ENCODE measurements at places on chromosomes 13 and 19.

DNA sequence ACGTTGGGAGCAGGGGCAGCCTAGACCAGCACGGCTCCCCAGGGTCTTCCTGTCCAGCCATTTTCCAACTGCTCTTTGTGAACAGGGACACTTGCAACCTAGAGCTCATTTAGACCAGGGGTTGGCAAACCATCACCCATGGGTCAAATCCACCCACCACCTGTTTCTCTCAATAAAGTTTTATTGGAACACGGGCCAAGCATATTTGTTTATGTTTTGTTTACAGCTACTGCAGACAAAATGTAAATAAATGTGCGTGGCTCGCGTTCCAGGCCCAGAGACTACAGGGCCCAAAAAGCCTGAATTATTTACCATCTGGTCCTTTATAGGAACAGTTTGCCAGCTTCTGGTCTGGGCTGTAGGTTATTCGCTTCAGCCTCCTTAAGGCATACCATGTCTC, 13.3 kb upstream of the EMC10 start:
- DNase-seq = no peak

GRCh38 chr13:19952850-19953249, 5.7 kb upstream of the ZMYM2 start:
- no peak for DNase-seq

DNA sequence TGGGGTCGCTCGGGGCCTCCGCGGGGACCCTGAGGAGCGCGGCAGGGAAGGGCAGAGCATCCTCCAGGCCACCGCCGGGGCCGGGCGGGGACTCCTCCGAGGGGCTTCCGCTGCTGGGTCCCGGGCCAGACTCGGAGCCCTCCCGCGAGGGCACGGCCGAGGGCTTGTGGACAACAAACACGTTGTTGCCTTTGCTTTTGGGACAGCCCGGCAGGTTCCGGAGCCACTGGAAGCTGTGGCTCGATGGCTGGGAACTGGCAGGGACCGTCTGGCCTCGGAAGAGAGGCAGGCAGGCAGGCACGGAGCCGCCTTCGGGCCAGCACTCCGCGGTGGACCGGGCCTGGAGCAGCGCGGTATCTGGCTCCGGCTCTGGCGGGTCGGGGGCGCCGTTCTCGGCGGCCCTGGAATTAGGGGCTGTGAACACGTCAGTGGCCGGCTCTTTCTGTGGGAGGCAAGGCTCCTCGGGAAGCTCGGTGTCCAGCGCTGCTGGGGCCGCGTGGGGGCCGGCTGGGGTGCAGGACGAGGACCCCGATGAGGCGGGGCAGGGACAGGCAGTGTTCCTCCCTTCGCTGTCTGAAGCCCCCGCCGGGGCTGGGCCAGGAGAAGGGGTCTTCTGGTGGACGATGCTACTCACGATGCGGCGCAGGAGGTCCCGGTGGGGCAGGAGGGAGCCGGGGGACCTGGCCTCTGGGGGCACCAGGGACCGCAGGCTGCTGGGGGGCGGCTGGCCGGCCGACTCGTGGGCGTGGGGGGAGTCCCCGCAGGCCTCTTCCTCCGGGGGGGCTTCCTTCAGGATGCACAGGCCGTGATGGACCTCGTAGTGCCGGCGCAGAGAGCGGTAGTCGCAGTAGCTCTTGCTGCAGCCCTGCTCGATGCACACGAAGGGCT, 27.6 kb downstream of the ZNF541 start:
- DNase-seq = no peak

DNA sequence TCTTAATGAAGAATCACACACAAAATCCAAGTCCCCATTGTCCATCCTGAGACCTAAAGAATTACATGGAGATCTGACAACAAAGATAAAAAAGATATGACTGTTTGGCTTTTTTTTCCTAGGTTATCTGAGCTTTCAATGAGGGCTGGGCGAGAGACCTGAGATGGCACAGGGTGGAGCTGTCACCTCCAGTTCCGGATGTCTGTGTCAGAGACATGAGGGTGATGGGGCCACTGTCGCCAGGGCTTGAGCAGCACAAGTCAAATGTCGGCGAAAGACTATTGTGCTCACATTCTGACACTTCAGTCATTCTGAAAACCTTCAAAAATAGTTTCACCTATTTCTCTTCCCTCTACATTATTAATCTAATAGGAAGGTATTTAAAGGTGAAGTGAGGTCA, 65.7 kb downstream of the SLC7A1 start:
- no peak for DNase-seq

DNA sequence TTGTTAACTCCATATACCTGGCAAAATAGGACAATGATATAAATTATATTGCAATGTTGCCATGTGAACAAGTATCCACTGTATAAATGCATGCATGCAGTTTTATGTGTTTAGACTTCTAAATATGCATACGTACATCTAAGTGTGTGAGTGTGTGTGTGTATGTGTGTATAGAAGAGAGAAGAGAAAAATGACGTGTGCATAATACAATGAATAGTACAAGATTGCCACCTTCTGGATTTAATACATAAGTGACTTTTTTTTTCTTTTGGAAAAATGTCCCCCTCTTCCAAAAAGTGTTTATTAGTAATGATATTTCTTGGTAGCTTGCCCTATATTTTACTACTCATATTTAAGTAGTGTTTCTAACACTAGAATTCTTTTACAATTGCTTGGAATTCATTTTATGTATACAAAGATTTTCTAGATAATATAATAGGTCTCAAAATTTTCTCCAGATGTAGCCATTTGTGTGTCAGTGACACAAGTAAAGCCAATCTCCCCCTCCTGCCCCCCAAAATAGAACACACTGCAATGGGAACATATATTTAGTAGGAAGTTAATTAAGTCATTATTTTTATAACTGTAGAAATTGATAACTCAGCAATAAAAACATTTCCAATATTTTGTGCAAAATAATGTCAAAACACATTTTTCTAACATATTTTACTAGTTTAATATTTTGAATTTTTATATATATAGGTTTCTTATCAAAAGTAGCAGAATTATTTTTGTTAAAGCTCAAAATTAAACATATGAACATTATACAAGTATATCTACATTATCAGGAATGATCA, 783.3 kb upstream of the ATXN8OS start:
- no peak for DNase-seq

DNA sequence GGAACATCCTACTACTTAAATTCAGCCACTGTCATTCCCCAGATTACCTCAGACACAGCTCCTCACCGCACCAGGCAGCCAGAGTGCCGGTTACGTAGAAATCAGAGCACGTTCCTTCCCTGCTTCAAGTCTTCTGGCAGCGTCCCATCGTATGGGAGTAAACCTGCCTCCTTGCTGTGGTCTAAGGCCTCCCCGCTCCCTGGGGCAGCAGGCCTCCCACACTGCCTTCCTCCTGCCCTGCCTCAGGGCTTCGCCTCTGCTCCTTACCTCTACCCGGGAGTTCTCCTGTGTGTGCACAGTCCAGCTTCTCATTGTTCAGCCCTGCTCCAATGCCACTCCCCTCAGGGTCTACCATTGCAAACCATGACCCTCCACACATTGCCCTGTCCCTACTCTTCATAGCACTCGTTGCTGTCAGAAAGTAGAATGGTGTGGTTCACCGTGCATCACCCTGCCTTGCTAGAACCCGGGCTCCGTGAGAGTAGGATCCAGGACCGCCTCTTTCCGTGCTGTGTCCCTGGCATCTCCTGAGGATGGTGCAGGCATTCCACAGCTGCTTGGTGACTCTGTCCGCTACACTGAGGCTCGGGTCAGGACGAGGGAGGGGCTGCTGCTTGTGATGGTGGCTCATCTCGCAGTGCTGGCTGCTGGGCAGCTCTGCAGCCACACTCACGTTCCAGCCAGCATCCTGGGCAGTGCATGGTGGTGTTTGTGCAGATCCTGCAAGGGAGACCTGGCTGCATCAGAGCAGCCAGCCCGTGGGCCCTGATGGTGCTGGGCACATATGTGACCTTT, 6.9 kb downstream of the POP4 start:
- DNase-seq = no peak

DNA sequence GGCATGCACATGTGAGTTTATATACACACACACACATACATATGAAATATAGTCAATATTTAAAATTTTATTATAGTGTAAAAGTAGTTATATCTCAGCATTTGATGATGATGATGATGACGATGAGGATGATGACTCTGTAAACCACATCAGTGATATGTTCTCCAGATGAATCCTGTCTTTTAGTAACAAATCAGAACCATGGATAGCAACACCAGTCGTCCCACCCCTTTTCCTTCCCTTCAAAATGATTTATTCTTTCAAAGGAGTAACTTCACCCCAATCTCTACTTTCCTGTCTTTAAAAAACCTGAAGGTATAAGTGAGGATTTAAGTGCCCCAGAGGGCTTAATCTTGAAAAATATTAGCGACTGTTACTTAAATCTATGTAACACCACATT, 74.1 kb downstream of the DCLK1 start:
- DNase-seq = no peak

- DNase-seq = no peak
These were observed 704 bp upstream of the NOTCH3 start for GRCh38 chr19:15201374-15202023.

- no peak for DNase-seq
These were observed 64.5 kb upstream of the SLC10A2 start for GRCh38 chr13:103130681-103131210.

DNA sequence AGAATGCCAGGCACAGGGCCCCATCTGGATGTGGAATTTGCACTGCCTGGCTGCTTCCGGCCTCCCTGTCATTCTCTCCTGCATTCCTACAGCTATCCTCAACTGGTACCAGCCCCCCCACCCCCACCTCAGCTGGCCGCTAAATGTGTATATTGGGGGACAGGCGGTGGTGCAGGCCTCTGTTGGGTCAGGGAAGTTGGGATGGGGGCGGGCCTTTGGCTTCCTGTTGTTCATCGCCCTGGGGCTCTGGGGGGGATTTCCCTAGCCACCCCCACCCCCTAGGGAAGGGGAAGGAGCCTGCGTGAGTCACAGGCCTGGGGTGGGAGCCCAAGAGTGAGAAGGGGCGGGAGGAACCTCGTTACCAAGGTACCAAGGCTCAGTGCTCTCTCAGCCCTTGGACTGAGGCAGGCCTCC, 10.6 kb downstream of the POU2F2 start:
- peak; percentile 43 for DNase-seq

DNA sequence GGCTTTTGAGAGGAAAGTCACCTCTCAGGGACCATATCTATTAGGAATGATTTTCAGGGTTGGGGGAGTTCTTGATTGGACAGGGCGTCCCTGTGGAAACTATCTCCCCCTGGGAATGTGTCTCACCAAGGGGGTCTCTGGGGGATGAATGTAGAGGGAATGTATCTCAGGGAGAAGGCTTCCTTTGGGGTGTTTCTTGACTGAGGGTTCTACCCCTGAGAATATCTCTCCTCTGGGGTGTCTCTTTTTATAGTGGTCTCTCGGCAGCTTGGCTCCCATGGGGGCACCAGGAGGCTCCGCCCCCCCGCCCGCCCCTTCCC, 1.0 kb downstream of the RTBDN start:
- no peak for DNase-seq

- peak; percentile 75 for DNase-seq
These were observed 43.2 kb downstream of the BBC3 start for GRCh38 chr19:47187797-47188196.

- no peak for DNase-seq
These were observed 59.3 kb downstream of the URI1 start for GRCh38 chr19:30001301-30001700.

DNA sequence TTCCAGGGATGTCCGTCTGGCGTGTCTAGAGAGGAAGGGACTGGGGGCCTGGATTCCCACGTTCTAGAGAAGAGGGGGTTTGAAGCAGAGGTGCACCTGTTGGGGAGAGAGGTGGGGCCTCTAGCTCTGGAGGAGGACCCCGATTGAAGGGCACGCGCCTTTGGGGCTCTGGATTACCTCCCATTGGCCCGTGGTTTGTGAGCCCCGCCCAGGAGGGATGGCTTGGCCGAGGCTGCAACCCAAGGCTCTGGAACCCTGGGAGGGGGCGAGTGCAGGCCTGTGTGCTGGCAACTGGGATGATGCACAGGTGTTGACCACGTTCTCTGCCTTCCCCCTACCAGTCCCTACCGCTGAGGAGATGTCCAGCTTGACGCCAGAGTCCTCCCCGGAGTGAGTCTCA, 20.2 kb downstream of the TMEM150B start:
- no peak for DNase-seq

DNA sequence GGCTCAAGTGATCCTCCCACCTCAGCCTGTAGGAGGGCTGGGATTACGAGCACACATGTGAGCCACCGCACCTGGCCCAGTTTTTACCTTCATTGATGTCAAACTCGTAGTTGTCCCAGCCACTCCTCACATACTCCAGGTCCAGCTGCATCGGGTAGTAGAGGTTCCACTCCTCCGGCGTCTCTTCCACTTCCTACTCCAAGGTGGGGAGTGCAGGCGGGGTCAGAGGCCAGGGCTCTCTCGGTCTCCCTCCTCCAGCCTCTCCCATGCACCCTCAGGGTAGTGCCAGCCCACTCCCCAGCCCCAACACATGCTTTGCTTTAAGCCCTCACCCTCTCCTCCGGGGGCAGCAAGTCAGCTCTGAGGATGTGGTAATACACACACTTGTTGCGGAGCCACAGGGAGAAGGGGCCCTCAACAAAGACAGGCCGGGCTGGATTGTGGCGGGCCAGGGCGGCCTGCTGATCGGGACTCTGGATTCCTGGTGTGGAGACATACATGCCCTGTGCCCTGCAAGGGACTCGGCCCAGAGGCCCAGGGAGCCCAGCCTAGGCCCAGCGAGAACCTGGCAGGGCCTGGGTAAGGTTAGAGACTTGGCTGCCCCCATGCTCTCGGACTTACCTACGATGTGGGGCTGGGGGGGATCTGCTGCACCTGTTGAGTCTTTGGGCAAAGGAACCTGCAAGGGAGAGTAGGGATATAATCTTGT, 1.9 kb upstream of the ZNF653 start:
- no peak for DNase-seq

- DNase-seq = no peak
These were observed 9.3 kb upstream of the CPAMD8 start for GRCh38 chr19:17035842-17036424.

DNA sequence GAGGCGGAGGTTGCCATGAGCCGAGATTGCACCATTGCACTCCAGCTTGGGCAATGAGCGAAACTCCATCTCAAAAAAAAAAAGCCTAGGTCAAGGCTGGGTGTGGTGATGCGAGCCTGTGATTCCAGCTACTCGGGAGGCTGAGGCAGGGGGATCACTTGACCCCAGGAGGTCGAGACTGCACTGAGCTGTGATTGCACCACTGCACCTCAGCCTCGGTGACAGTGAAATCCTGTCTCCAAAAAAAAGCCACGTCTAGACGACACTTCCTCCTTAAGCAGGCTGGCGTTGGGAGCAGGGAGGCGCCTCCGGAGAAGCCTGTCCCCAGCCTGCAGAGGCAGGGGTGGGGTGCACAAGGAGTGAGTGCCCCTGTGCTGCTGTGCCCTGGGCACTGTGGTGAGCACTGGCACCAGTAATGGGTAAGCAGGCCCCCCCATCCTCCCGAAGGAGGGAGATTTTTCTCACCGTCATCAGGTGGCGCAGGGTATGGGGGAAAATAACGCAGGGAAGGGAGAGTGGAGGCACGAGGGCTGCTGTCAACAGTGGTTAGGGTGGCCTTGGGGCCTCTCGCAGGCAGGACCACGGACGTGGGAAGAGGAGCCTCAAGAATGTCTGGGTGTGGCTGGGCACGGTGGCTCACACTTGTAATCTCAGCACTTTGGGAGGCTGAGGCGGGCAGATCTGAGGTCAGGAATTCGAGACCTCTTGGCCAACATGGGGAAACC, 706 bp downstream of the P2RY11 start:
- no peak for DNase-seq

- no peak for DNase-seq
These were observed 152.2 kb upstream of the CSNK1A1L start for GRCh38 chr13:37257706-37258105.
